Activated CD8-positive, alpha-beta memory T cell treated with anti-CD3 and anti-CD28 coated beads, Interleukin-2, amount 50 U/mL, for 4 hours (primary cell): ENCODE measurements at places on chromosomes 4 and X.

DNA sequence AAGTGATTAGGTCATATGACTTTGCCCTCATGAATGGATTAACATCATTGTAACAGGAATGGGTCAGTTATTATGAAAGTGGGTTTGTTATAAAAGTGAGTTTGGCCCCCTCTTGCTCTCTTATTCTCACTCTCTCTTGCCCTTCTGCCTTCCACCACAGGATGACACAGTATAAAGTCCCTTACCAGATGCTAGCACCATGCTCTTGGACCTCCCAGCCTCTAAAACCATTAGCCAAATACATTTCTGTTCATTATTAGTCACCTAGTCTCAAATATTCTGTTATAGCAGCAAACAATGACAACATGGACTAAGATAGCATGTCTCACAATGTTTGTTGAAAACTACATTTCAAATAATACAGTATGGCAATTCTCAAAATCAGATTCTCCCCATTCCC lies 59.7 kb downstream of the RWDD4 start:
- DNase-seq: no peak

DNA sequence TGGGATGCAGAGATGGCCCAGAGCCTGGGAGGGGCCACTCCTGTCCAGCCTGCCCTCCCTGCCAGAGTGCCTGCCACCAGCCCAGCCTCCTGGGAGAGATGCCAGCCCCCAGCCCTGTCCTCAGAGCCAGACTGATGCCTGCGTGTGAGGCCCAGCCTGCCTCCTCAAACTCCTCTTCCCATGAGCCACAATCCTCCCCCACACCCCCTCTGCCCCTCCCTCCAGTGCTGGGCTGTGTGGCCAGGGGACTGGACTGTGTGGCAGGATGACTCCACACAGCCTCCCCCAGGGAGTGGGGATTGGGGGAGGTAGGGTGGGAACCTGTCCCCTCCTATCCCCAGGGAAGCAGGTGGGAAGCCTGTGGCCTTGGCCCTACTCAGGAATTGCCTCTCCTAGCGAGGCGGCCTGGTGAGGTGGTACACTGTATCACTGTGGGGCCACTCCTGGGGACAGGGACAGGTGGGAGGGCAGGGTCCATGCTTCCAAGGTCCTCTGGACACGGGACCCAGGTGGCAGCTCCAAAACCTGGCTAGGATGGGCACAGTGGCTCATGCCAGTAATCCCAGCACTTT lies 4.3 kb upstream of the SH3BP2 start:
- DNase-seq: no peak

DNA sequence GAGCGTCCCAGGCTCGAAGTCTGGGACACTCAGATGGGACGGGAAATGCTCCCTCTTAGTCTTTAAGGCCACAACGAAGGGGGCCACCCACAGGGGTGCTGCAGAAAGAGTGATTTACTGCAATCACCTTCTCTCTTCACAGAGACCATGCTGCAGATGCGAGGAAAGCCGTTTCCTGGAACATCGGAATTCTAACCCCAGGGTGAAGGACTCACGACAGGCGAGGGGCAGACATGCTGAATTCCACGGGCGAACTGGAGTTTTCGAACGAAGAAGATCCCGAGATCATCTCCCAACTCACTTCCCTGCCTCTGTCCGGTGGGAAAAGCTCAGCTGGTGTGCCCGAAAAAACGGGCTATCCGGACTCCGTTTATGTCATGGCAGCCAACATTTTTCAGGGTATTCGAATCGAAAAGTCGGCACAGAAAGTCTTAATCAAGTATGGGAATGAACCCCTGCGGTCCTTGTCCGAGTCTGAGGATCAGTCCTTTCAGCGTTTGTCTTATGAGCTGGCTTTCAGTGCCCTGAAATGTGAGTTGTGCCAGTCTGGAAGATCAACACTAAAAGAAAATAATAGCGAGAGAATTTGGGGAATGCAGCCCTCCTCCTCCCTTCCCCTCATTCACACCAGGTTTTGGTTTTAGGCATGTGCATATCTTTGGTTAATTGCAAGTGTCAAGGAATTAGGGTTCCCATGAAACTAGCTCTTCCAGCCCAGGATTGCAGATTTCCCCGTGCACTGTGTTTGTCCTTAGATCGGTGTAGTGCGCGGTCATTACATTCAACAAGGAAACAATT lies 905 bp downstream of the NSUN7 start:
- DNase-seq: no peak

DNA sequence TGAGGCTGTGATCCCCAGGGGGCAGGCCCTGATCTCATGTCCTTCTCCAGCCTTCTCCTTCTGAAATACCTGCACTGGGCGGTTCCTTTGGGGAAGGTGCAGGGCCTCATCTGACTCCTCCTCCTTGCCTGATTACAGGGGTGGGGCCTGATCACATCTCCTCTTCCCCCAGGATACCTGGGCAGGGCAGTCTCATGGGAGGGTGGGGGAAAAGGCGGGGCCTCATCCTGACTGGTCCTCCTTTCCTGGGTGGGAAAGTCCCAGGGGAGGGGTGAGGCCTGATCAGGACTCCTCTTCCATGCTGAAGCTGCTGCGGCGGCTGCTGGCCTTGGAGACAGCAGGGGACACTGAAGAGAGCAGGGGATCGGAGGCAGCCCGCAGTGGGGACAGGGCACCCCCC lies 13.3 kb downstream of the TFE3 start:
- no peak for DNase-seq

DNA sequence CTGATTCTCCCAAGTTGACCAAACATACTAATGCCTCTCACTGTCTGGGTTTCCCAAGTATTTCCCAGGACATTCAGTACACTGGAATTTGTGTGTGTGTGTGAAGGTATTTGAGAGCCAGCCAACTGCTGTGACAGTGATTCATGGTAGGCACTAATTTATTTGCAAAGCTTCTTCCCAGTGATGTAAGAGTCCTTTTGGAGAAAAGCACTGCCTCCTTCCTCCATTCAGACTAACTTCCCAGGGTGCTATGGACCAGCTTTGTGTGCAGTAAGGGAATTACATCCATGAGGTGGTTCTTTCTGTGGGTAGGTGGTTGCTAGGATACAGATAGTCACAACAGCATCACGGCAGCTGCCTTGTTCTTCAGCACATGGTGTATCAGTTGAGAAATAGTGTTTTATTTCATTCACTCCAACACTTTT lies 8.7 kb downstream of the EGF start:
- no peak for DNase-seq

DNA sequence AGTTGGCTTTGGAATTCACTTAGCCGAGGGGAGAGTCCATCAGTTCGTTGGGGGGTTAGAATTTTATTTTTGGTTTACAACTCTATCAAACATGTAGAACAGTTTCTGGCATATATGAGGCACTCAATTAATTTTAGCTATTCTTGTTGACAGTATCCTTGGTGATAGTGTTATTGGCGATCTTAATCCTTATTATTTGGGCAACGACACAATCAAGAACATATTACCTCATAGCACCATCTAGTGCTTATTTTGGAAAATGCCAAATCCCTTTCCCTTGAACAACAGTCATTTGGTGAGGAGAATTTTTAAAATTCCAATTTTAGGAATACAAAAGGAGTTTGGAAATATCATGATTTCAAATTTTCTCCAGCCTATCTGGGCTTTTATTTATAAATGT lies 17.9 kb upstream of the PGRMC1 start:
- DNase-seq: no peak

- no peak for DNase-seq
Observed at GRCh38 chr4:99038213-99038612, 42.7 kb downstream of the METAP1 start.

- DNase-seq: no peak
Observed at GRCh38 chr4:13313856-13314255, 170.3 kb downstream of the RAB28 start.

- DNase-seq: no peak
Observed at GRCh38 chr4:156248917-156249316, 295.3 kb upstream of the CTSO start.

DNA sequence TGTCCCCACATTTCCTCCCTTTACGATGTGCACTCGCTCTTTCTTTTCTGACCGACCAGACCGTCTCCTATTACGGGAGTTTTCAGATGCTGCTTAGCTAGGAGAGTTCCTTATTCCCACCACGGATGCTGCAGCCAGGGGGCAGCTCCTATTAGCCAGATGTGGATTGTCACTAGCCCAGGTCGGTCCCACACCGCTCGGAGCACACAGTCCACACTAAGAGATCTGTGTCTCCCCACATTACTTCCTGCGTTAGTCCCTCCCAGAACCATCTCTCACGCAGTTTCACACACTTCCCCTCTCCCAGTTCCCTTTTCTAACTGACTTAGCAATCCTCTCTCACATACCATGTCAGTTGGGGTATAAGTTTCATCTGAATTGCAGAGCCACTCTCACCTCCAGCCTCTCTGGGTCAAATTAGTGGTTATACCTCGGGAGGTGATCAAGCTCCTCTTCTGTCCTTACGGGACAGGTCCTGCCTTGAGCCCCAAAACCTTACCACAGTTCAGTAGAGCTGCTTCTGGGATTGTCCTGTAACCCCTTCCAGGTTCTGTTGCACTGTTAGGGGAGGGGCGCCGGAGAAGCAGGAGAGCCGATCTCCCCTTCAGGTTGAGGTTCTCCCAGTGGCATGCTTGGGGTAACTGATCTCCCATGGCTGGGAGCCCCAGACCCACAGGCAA lies 28.2 kb downstream of the SULT1E1 start:
- no peak for DNase-seq

DNA sequence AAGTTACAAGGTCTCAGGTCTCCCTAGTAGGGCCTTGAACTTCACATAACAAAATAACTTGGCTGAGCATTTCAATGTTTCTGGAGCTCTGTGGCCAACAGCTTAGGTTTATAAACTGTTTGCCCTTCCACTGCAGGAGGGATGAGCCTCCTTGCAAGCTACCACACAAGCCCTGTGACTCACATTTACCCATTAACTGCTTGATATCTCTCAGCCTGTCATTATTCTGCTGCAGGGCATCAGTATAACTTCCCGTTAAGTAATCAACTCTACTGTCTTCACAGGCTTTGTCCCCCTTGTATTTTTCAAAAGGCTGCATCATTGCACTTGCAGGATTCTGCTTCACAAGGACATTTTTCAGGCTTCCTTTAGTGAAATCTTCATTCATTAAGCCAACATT lies 151.7 kb upstream of the CXCL13 start:
- DNase-seq: no peak

GRCh38 chr4:101239665-101240064 lies 107.7 kb downstream of the PPP3CA start:
- DNase-seq: no peak

- DNase-seq: no peak
Observed at GRCh38 chr4:84258905-84259830, 239.9 kb downstream of the NKX6-1 start.

GRCh38 chr4:1783970-1784369 lies 9.1 kb upstream of the FGFR3 start:
- DNase-seq: no peak

- no peak for DNase-seq
Observed at GRCh38 chrX:106897259-106897658, 5.9 kb downstream of the RIPPLY1 start.

DNA sequence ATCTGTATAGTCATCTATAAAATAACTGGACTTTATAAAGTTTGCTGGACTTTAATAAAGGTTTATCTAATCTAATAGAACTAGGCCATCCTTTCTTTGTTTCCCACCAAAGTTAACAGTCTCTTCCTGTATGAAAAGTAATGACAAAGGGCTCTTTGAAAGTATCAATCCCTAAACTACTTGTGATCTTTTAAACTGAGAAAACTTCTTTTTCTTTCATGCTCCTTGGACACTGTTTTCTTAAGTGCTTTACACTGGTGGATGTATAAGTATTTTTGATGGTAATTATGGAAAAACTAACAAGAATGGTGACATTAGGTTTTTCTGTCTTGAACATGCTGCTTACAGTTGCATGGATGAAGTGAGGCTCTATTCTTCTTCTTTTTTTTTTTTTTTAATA lies 2.4 kb upstream of the ZFX start:
- DNase-seq: no peak

DNA sequence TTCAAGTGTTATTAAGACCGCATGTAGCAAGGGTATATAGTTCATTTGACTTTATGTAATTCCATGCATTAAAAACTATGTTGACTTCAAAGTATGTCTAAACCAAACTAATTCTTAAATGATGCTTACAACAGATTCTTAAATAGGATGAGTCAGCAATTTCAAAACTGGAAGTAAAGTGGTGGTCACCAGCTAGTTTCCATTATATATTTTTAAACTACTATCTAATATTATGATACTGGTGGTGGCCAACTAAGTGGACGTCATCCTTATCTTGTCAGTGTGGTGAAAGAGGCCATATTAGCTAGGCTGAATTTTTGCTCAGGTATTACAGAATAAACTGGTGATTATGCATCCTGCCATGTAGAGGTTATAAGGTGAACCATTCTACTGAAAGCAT lies 1.2 kb downstream of the IL15 start:
- no peak for DNase-seq

GRCh38 chr4:110540982-110541451 lies 65.1 kb downstream of the ENPEP start:
- no peak for DNase-seq

DNA sequence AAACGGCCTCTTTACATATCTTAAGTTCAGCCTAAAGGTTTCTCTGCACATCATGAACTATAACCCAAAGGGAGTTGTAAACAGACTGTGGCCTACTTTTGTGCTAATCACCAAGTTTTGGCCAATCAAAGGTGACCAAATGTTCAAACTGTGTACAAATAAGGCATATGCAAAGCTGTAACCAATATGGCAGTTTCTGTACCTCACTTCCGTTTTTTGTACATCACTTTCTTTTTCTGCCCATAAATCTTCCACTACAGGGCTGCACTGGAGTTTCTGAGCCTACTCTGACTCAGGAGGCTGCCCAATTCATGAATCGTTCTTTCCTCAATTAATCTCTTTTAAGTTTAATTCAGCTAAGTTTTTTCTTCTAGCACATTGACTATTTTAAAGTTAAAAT lies 318.7 kb downstream of the SLC7A11 start:
- no peak for DNase-seq

GRCh38 chrX:40083120-40083978 lies 14.4 kb downstream of the BCOR start:
- DNase-seq: no peak

DNA sequence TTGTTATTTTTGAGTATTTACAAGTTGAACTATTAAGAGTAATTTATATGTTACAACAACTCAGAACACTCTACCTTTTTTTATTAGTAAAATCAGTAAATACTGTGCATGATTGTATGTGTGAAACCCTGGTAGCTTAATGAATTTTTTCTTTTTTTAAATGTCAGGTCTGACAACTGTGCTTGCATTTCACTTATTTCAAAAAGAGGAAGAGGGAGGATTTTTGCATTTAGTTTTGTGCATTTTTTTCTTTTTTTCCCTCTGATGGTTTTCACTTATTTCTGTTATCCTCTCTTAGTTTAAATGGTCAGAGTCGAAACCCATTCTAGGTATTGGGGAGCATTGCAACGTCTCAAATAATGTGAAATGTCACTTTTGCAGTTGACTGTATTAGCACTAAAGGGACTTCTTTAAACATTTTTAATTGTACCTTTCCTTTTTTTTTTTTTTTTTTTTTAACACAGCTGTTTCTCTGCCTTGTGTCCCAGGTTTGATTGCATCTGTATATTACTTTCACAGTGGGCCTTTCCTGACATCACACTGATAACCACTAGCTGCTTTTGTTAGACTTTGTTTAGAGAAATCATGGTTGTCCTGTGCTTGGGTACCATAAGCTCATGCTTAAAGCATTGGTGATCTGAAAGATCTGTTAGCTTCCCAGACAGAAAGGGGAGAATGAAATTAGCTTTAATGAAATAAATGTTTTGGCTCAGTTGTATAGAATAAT lies 28.5 kb downstream of the MOB1B start:
- DNase-seq: no peak
